ENCODE measurements at places on chromosomes 11 and 22. TPM values are rescaled to one million over a fixed set of nuclear protein-coding genes. Genes with fewer than 3 reads are reported as not detected.

The APOL3 gene
- total RNA-seq, result 0.44 TPM

The RAB36 gene
- total RNA-seq, result 8.8 TPM

The JRKL gene
- 11.5 TPM for total RNA-seq

The SF3A1 gene
- total RNA-seq, result 167 TPM

The TESMIN gene
- total RNA-seq, result 6.8 TPM

DNA sequence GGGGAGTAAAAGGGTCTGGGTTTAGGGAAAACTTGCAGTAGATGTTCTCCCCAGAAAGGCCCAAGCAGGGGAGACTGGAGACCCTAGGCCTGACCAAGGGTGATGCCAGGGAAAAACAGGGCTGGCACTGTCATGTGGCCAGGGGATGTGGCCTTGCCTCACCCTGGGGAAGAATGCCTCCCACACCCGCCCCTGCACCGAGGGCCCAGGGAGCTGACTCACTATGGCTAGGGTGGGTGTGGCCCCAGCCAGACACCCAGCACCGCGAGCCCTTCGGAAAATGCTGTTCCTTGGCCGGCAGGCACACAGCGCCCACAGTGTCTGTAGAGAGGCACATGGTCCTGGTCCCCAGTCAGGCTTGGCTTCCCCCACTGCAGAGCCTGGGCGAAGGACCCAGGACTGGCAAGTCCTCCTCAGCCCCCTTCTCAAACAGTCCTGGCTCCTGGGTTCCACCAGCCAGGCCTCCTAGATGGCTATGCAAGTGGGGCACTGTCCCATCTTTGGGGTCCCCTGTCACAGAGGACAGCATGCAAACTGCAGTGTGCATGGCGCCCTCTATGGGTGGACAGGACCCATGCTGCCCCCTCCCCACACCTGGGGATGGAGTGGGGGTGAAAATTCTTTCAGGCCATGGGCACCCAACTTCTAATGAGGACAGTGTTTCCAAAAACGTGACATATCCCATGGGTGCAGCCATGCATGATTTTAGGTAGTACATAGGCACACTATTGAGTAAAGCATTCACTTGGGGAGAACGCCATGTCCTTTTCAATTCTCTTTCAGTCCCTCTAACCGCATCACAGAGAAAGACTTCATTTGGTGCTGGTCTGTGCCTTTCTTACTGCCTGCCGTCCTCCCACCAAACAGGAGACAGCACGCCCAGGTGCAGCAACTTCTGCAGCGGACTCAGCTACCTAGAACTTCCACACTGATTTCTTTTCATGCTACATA lies 15.2 kb downstream of the TMPRSS5 start:
- DNase-seq, result peak; percentile 89

DNA sequence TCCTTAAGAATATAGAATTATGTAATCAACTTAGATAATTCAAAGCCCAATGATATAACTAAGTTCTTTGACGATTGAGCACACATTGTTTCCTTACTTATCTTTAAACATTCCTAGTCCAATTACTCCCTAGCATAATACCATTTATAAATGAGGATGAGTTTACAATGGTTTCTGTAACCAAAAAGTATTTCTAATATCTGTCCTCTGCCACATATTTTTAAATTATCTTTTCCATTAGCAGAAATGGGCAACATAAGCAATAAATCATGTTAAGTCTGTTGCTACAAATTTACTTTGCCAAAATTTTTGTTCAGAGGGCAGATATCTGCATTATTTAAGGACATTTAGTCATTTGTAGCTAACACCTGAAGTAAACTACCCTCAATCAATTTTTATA lies 6.7 kb downstream of the CREBZF start:
- DNase-seq, result no peak

- peak; percentile 24 for DNase-seq
Observed at GRCh38 chr11:36023922-36024321, 80.1 kb downstream of the LDLRAD3 start.

DNA sequence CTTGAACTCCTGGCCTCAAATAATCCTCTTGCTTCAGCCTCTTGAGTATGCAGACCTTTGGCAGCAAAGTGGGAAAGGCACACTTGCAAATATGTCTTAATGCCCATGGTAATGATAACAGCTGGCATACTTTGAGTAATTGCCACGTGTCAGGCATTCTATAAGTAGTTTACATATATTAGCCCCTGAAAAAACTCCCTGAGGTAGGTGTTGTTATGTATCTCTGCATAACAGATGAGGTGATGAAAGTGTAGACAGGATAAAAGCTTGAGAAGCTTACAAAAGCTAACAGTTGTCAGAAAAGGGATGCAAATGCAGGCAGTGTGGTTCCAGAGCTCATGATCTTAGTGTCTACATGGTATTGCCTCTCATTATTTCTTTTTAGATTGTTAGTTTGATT lies 291.1 kb upstream of the C11orf87 start:
- DNase-seq, result no peak

- no peak for DNase-seq
Observed at GRCh38 chr22:22770881-22771280, 116.7 kb upstream of the IGLL5 start.

Measured in MCF 10A (cell line).